ENCODE measurements at places on chromosomes 5 and 9.

- DNase-seq = peak; percentile 5
Observed at GRCh38 chr9:16344343-16344742, 526.1 kb downstream of the BNC2 start.

DNA sequence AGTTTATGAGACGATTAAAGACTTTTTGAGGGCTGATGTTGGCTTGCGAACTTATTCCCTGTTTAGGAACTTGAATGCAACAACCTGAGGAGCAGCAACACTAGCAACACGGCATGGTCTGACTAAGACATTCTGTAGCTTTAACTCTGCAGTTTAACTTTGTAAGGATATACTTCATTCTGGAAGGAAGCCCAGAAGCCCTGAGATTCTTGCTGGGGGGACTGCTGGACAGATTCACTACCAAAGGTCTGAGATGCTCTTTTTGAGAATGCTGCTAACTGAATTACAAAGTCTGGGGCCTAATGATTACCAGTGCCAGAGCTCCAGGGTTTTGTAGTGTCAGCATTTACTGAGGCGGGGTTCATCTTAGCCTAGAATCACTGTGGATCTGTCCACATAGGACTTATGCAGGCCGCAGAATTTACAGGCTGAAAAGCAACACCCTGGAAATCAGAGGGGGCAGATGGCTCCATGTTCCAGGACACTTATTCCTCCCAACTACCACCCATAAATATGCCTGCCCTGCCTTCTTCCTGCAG is 537.1 kb upstream of the CDH18 start:
- no peak for DNase-seq

DNA sequence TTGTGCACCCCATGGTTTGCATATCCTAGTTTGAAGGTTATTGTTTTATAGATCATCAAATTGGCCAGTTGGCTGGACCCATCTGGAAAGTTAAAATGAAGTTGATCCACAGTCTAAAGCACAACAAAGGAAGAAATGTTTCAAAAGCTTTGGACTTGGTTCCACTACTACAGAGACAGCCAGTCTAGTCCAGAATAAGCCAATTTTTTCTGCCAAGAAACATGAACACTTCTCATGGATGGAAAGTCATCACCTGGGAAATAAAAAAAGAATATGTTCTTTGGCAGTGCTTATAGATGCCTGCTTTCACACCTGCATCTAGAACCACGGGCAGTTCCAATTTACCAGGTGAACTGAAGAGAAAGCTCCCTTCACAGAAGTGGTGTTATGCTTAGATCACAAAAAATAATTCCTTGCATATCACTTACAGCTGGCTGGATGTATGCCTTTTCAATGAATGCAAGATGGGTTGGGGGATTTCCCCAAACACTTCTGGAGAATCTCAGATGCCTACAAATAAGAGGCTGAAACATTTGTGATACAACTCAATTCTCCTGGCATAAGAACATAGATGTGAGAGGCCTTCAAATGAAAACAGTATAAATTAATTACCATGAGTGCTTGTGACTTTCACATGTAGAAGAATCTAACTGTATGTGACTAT is 26.9 kb downstream of the C9 start:
- DNase-seq = no peak

DNA sequence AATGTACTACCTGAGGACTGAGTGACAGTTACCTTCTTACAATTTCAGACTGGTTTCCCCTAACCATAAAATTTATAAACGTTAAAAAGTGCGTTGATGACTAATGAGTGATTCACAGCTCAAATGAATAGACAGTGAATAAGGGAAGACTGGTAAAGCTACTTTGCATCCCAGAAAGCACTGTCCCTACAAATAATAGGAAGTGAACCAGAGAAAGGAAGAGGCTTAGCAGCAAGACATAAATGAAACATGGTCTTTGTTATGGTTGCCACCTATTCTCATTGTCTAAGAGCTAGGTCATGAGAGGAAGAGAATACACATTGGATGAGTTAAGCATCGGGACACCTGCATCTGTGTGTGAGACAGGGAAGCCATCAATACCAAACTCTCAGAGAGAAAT is 849.2 kb downstream of the TAF11L14 start:
- DNase-seq = no peak

DNA sequence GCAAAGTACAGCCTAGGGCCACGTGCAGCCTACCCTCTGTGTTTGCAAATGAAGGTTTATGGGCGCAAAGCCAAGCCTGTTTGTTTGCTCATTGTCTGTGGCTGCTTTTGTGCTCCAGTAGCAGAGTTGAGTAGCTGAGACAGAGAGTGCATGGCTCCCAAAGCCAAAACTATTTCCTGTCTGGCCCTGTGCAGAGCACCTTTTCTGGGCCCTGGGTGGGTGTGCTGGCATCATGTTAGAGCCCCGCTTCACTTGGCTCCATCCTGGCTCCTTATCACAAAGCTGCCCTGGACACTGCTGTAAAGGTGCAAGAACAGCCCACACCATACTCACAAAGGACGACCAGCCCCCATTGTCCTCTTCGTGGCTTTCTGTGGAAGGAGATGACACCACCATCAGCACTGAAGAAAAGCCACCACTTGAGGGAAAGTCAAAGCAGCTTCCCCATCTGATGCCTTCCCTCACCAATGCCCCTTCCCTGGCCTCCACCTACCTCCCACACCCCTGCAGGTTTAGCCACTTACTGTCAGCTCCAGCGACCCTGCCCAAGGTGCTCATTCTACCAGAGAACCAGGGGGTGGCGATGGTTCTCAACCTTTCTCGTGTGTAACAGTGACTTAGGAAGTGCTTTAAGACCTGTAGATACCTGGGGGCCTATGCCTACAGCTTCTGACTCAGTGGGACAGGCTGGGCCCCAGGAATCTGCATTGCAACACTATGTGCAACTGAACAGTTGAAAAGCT is 23.4 kb downstream of the LCP2 start:
- no peak for DNase-seq

- no peak for DNase-seq
Observed at GRCh38 chr5:116764941-116765340, 190.3 kb upstream of the SEMA6A start.

DNA sequence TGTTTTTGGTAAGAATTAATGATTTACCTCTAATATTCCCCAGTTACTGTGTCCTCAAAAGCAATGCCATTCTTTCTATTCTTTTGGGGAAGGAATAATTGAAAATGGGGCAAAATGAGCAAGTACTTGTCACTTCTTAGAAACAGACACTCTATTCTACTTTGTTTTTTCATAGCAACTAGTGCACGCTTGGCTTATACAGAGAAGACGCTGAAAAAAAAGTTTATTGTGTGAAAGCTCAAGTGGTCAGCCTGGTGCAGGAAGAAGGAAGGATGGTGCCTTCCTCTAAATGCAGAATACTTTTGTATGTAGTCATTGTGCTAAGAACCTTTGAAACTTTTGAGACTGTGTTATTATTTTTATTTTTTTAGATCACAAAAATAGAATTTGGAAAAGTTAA is 29.6 kb downstream of the ANKDD1B start:
- no peak for DNase-seq
